ENCODE measurements at places on chromosomes 1 and 21.

- DNase-seq: no peak
Observed at GRCh38 chr1:153687346-153688125, 9.0 kb downstream of the NPR1 start.

DNA sequence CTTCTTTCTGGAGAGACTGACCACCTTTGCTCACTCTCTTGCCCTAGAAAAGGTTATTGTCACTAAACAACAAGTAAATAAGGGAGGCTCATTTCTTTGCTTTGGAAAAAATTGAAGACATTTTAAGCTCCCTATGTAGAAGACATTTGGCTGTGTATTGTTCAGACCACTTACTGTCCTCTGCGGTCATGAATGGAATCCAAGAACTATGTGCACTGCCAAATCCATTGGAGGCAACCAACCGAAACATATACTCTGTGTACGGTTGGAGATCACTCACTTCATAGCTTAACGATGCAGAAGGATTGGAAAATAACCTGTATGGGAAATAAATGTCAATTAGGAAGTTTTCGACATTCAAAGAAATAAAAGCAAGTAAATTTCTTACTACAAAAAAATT, 332.8 kb downstream of the KCTD3 start:
- no peak for DNase-seq

GRCh38 chr1:232123775-232124659, 497.4 kb downstream of the DISC1 start:
- DNase-seq: no peak

GRCh38 chr1:98386675-98387440, 274.7 kb upstream of the SNX7 start:
- DNase-seq: peak; percentile 2

- no peak for DNase-seq
Observed at GRCh38 chr1:167198518-167199133, 22.1 kb upstream of the POU2F1 start.

DNA sequence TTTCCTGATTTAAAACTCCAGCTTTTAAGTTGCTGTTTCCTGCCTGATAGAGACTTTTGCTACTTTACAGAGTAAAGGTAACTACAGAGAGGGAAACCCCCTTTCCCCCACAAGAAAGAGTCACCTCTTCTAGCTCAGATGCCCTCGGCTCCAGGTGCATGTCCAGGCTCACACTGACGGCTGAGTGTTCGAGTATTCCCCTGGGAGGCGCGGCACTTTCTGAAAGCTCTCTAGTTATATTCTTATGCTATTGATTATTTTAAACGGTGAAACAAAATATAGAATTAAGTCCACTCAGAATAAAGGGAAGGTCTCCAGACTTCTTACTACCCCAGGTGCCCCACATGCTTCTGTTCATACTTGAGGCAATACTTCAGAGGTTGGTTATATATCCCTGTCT, 160.3 kb upstream of the FMN2 start:
- DNase-seq: no peak

- DNase-seq: no peak
Observed at GRCh38 chr1:197799271-197799670, 24.0 kb upstream of the DENND1B start.

DNA sequence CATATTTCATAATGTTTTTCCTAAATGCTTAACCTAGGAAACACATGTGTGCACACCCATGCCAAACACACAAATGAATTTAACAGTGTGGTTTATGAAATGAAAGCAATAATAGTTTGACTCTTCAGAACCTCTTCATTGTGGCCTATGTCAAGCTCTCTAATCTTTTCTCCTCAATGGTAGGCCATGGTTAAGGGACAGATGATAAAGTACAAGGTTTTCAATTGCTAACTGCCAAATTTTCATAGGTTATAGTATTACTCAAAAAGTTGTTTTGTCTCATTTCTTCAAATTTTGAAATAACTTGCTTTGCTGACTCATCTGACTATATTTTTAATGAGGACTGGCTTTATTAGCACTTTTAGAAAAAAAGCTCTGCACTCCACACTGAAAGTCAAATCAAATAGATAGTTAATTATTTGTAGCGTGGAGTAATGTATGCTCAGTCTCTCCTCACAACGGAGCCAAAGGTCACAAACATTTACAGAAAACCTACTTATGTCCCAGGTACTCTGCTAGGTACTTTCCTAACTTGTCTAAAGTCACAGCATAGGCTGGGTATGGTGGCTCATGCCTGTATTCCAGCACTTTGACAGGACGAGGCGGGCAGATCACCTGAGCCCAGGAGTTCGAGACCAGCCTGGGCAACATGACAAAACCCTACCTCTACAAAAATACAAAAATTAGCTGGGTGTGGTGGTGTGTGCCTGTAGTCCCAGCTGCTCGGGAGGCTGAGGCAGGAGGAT, 3.0 kb upstream of the ADCY10 start:
- no peak for DNase-seq

DNA sequence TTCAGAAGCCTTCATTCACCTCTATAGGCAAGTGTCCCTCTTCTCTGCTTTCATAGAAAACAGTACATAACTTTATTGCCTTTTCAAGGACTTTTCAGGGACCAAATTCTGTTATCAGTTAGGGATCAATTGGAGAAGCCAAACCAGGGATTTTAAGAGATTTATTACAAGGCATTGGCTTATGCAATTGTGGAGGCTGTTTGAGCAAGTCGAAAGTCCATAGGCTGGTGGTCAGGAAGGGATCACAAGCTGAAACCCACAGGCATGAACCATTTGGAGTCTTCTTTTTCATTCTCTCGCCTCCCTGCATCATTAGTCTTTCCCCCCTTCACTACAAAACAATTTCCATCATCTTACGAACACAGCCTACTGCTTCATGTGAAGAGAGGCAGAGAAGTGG, 34.8 kb upstream of the SYCP1 start:
- no peak for DNase-seq

DNA sequence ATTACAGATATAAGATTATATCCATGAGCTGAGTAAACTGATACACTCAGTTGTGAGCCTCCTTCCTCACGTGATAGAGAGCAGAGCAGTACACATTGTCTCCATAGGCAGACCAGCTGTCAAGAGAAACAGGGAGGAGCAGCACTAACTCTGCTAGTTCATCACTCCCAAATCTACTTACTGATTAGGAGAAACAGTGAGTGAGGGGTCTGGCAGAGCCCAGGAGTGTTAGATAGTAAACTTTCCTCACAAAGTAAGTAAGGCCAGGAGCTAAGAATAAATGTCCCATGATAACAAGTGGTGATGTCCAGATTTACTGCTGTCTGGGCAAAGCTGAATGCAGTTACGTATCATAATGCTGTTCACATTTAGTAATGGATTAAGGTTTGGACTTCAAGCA, 168.6 kb upstream of the KCNK2 start:
- DNase-seq: no peak

DNA sequence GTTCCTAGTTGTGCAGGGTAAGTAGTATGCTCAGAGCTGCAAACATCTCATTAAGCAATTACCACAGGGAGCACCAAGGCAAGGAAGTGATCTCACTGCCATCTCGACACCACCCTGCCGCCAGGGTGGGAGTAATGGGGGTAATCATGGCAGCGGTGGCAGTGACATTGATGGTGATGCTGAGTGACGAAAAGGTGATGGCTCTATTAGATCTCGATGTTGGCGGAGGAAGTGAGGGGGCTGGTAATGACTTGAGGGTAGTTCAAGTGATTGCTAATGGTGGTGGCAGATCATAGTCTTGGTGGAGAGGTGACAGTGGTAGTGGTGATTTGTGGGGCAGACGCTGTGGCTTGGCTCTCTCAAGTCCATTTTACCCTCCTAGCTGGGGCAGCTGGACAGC, 25.4 kb upstream of the TENT5B start:
- DNase-seq: no peak

DNA sequence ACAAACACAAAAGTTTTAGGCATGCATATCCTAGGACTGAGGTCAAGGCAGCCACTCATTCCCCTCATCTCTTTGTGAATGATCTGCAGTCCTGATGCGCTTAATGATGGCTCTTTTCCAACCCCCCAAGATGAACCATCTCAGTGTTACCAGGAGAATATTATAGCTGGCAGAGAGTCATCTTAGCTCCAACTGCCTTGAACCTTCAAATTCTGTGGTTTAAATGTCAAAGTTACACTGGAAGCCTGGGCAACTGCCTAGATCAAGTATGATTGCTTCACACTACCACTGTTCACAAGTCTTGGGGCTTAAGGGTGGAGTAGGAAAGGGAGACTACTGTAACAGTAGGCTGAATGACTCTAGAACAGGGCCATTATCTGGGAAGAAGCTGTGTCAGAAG, 8.0 kb upstream of the MYBPHL start:
- DNase-seq: no peak

- no peak for DNase-seq
Observed at GRCh38 chr1:38881487-38881886, at the start of gene GJA9. Gene GJA9, minus strand, starts transcription at chr1:38881587. Its CDS starts 5,489 bp downstream, at chr1:38876098.

DNA sequence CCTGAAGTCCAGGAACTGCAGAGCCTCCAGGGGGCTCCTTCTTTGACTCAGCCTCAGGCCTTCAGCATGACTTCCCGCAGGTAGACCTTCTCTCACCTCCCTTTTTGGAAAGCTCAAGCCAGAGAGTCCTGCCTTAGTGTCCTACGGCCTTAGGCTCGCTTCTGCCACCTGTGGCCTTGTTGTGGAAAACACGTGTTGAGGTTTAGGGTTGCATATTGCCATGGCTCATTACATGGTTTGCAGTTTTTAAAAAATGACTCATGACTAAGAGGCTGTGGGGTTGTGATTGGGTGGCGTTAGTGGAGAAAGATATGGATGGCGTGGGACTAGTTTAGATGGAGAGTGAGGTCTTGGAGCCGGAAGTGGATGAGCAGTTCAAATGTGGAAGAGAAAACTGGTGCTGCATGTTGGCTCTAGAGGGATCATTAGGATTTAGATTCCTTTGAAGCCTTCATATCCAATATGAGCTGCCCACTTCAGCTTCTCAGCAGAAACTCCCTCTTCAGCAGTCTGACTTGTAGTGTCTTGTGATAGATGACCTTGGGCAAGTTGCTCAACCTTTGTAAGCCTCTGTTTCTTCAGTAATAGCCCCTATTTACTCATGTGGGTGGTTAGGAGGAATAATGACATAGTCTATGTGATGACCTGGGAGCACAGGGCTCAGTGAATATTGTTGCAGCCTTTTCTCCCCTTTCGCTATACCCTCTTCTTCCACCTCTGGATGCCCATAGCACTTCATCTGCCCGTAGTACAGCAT, 6.5 kb upstream of the FGGY start:
- DNase-seq: no peak

GRCh38 chr1:12387641-12388040, 157.8 kb downstream of the VPS13D start:
- DNase-seq: no peak

DNA sequence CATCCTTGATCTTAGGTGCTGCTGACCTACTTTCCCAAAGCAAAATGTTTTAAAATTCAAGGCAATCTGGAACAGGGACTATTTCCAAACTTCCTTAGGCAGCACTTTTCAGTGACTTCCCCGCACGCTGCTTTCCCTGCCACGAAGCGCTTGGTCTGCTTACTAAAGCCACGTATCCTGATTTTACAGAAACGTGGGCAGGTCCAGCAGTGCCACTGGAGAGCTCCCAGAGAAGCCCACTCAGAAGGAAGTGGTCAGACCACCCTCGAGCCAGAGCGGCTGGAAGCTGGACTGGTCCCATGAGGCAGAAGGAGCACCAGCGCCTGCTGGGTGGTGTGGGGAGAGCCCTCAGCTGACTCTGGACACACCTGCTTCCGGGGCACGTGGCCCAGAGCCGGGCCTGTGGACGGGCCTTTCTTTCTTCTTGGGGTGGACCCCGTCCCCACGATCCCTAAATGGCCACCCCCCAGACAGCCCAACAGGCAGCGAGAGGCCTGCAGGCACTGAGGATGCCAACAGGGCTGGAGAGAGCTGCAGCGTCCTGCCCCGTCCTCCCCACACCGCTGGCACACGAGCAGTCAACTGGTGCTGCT, 23.2 kb downstream of the PTTG1IP start:
- no peak for DNase-seq

GRCh38 chr1:109470245-109470644, 3.9 kb downstream of the SYPL2 start:
- no peak for DNase-seq

- no peak for DNase-seq
Observed at GRCh38 chr1:1946540-1946939, 27.5 kb upstream of the TMEM52 start.

GRCh38 chr1:247456021-247456420, 1.9 kb downstream of the OR2B11 start:
- no peak for DNase-seq

DNA sequence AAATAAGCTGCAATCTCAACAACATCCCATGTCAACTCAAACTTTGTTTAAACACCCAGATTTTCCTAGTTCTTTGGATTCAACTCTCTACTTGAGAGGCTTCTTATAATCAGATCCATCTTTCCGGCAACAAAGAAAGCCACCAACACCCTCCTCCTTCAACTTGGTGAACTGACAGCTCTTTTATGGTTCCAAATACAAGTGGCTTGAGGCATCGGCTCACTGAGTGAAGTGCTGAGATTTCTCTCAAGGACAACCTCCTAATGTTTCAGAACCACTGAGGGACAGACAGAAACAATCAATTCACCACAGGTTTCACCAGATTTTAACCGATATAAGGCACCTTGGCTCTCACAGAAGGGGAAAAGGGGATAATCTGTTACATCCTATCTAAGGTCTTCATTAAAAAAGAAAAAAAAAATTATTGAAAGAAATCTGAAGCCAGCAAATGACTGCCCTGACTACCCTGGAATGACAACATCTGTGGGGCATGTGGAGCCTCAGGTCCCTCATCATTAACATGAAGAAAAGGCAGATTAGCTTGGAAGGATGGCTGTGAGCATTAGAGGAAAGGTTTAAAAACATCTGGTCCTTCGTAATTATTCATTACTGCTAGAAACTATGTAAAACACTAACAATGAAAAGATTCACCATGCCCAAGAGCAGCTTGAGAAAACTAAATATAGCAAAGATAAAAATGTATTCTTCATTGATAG, 50.9 kb downstream of the PTPN14 start:
- DNase-seq: no peak

GRCh38 chr1:192929597-192929996, 120.8 kb downstream of the RGS2 start:
- DNase-seq: no peak

DNA sequence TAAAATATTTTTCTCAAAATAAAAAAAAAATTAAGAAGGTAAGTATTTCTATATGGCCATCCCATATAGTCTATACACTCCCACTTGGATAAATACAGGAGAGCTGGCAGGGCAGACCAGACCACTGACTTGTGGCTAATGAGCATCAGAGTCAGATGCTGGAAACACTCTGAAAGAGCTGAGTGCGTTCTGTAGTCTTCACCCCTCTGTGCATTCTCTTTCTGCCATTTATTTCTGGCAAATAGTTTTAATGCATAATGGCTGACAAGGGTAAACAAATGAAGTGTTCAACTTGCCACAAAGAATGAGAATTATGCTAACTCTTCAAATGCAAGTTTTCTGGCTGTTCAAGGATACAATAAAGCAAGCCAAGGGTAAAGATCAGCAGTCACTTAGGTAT, 191.7 kb downstream of the TTLL7 start:
- DNase-seq: no peak

GRCh38 chr1:33378524-33378923, 52.4 kb downstream of the PHC2 start:
- DNase-seq: no peak

- DNase-seq: no peak
Observed at GRCh38 chr1:66284746-66285145, 249.2 kb upstream of the SGIP1 start.
